IMR-90 (cell line): ENCODE measurements at places on chromosomes 1 and 21. TPM values are rescaled to one million over a fixed set of nuclear protein-coding genes. Genes with fewer than 3 reads are reported as not detected.

Gene OR2L13
- not detected in 2 replicates for total RNA-seq

- DNase-seq, result peak; percentile 91
These were observed 6.5 kb downstream of the GALNT2 start for GRCh38 chr1:230073371-230074035.

Gene WNT4
- total RNA-seq, result not detected in 2 replicates

GRCh38 chr1:103541431-103541830 is 15.9 kb downstream of the RNPC3 start:
- DNase-seq, result peak; percentile 33

Gene DLGAP3
- total RNA-seq, result not detected in 2 replicates

Gene FOXO6
- total RNA-seq, result not detected in 2 replicates

DNA sequence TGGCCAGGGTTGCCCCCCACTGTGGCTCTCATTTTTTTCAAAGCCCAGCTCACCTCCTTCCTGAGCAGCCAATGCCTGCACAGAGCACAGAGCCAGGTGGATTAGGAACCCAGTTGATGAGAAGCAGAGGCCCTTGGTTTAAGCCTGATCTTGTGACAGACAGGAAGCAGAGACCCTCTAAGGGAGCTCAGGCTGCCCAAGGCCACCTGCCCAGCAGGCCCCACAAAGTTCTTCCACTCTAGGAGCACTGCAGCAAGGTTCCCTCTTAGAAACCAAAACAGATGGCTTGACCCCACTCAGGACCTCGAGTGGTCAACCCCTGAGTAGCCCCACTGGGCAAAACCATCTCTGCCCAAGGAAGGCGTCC is 25.5 kb upstream of the PRSS38 start:
- DNase-seq, result no peak

GRCh38 chr1:24897263-24898151 is 32.6 kb downstream of the RUNX3 start:
- DNase-seq, result no peak

DNA sequence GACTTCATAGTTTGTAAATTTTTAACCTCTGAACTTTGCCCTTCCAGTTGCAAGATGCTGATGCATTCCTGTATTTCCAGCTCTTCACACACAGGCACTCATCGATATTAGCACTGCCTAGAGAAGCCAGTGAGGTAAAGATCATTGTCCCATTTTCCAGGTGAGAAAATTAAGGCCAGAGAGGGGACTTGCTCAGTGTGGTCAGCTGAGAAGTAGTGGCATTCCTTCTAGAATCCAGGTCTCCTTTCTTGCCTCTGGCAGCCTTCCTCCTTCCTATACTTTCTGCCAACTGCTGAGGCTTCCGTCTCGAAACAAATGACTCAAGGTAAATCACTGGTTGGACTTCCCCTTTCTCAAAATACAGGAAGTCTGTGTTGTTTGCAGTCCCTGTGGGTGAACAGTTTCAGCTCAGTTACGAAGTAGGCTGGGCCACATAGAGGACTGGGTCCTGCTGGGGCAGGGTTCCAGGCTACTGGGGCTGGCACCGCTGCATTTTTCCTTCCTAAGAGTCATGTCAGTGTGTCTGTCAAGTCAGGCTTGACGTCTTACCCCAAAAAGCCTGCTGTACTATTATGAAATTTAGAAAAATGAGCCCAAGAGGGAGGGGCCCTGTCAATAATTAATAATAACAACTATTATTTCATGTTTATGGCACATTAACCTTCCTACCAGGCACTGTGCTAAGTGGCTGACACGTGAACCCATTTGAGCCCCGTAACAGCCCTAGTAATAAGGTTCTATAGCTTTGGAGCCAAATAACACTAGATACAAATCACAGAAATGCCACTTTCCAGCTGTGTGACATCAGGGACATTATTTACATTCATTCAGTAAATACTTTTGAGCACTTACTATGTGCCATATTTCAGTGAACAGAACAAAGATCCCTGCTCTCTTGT is 16.6 kb upstream of the RNF19B start:
- peak; percentile 94 for DNase-seq
